ENCODE measurements at places on chromosomes 3 and 15.
A peak's percentile ranks its signal among the peaks of the same experiment; 100 is the strongest.

DNA sequence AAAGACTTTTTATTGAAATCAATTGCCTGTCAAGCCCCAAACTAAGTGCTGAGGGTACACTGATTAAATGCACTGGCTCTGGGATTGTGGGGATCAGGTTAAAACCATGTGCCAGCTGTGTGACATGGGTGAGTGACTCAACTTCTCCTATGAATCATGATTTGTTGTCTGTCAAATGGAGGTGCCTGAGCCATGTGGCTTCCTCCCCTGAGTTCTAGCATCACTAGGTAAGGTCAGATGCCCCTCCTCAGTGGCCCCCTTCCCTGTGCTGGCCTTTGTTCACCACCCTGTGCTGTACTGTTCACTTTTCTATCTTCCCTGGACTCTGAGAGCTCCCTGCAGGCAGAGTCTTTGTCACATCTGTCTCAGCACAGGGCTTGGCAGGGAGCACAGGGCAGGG lies 43.6 kb upstream of the ATP2B2 start:
- DNase-seq: no peak

GRCh38 chr3:143951351-143951971 lies 20.2 kb upstream of the DIPK2A start:
- DNase-seq: peak; percentile 6

- no peak for DNase-seq
Measured at GRCh38 chr15:56944485-56944884, 26.0 kb downstream of the TCF12 start.

DNA sequence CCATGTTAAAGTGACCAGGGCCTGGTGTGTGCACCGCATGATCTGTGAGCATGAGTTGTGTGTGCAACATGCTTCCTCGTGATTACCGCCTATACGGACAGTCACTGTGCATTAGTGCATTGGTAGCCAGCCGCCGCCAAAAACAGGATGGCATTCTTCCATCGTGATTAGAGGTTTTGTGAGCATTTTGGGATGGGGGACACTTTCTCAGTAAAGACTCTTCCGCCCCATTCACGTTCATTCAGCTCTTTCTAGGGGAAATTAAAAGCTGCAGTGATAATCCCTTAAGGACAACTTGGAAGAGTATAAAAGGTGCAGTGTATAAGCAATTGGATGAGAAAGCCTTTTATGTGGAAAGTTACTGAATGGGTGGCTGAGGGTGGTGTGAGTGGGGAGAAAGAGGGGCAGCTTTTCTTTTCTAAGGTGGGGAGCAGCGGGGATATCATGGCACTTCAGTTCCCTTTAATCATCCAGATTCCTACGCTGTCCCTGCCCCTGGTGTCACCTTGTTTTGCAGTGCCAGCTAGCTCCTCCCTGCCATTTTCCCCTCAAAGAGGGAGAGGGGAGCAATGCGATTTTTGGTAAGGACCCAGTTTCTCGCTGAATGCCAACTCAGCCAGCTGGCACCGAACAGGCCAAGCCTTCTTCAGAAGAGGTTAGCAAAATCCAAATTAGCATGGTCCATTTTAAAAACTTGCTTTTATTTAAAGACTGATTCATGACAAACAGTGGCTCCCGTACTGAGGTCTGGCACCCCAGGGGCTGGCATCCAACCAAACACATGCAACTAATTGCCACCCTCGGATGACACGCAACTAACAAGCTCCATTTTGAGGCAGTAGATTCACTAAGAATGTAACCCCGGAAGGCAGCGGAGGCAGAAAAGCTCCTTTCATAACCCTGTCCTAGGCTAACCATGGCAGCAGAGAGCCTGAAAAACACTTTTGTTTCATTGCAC lies 447.8 kb downstream of the FHIT start:
- no peak for DNase-seq

DNA sequence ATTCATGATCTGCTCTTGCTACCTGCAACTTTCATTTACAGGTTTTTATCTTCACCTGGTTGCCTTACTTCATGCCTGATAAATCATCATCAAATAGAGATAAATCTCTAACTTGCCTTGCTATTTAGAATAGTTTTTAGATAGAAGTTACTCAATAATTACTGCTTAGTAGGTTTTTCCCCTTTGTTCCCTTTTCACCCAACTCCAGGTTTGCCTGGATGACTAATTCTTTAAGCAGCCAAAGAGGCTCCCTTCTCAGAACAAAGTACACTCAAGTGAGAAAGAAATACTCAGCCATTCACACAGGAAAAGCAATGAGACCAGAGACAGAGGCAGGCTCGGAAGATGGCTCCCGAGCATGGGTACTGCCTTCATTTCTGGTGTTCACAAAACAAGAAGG lies 268.1 kb upstream of the CRBN start:
- DNase-seq: no peak

- DNase-seq: no peak
Measured at GRCh38 chr3:152219216-152219615, 49.5 kb upstream of the MBNL1 start.

DNA sequence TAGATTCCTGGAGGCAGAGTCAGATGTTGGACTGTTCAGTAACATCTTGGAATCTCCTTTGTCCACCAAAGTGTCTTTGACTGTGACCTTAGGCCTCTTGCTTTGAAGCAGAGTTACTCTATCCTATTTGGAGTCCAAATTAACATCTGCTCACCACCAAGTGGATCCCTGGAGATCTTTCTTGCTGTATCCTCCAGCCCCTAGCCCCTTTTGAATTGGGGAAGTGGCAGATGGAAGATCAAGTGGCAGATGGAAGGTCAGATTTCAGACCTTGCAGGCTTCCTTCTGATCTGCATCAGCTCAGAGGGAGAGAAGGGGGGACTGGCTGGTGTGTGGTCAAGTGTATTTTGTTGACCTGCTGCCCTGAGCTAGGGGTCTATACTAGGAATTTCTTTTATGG lies 125.0 kb upstream of the ROPN1 start:
- no peak for DNase-seq

DNA sequence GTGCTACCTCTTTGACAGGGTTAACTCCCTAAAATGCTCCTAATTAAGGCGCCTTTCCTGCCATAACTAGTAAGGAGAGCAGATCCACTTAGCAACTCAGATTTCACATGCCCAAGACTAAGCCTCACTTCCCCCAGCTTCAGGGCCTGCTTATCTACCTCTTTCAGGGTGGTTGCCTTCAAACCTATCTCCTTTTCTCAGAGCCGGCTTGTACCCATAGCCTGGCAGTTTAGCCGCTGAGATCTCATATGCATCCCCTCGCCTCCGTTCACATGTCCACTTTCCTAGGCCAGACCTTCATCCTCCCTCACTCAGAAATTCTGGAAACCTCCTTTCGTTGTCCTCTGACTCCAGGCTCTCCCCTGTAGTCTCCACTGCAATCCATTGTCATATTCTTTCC lies 1.0 kb upstream of the FSTL1 start:
- no peak for DNase-seq

DNA sequence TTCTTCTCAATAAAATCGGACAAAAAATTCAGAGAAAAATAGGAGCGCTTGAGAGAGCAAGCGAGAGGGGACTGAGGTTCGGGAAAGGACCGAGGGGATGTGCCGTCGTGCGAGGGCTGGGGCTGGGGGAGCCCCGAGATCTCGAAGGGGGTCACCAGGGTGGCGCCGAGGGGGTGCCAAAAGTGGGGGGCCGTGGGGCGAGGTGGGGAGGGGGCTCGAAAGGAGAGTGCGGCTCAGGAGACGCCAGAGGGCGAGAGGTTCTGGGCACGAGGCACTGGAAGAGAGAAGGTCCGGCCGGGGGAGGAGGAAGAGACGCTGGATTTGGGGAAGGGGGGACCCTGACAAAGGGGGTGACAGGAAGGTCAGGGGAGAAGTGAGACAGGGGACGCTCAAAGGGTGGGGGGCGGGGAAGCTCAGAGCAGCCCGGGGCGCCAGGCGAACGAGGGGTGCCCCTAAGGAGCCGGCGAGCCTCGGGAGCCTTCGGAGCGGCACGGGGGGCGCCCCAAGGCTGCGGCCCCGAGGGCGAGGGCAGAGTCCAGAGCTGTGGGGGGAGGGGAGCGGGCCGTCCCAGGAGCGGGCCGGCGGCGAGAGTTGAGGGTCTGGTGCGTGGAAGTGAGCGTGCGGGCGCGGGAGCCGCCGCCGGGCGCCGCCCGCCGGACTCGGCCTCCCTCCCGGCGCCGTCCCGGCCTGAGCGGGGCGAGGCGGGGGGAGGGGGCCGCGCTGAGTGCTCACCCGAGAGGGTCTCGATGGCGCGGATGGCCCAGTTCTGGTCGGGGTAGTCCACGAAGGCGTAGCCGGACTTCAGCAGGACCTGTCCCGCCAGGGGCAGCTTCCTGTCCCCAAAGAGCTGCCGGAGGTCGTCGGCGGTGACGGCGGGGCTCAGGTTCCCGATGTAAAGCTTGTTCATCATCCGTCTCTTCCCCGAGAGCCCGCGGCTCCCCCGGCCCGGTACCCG lies 514 bp downstream of the IGF2BP2 start:
- no peak for DNase-seq

DNA sequence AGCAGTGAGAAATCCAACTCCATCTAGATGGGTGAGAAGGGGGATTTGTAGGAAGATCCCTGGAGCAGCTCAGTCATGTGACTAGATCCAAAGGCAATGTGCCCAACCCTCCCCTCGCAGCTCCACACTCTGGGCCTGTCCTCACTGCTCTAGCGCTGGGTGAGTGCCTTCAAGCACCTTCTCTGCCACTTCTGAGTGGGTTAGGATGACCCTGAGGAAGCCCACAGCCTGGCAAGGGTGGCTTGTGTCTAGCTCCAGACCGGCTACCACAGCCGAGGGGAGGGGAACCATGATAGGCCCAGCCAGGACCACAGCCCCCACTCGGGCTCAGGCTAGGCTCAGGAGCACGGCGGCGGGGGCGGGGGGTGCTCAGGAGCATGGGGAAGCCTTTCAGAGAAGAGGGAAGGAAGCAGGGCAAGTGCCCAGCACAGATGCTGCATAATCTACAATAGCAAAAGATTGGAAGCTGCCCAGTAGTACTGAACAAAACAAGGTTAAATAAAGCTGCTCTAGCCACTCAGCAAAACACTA lies 1.7 kb downstream of the SPATA12 start:
- no peak for DNase-seq

DNA sequence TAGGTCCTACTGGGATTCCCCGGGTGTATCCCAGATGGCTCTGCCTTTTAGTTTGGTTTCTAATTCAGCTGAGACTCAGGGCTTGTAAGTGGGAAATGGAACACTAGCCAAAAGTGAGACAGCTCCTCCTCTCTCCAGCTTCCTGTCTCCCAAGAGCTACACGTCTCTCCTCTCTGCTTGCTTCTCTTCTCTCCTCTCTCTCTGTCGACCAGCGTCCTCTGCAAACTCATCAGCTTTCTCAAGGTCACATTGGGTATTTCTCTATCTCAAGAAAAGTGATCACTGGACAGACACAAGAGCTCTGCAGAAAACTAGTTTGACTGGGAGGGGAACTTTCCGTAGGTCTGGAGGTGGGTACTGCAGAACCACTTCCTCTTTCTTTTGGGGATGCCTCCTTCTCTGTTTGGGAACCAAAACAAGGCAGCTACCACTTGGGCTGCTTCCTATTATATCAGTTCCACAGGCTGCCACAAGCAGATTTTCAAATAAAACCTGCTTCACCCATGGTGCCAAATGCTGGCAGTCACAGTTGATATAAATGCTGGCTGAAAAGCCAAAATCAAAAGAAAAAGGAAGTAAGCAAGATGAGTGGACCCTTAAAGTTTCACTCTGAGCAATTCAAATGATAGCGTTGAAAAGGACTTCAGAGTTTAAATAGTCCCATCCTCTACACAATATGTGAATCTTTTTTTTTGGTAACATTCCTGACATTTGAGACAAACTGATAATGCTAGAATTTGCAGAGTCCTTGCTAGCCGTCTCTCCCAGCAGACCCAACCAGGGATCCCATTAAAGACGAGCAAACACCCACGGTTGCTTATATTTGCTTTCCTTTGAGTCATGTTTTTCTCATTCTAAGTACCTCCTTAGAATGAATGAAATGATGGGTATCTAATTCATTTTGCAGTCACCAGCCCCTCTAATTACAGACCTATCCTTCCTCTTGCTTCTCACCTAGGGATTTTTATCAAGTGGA lies 7.2 kb upstream of the DYNC1LI1 start:
- DNase-seq: no peak

DNA sequence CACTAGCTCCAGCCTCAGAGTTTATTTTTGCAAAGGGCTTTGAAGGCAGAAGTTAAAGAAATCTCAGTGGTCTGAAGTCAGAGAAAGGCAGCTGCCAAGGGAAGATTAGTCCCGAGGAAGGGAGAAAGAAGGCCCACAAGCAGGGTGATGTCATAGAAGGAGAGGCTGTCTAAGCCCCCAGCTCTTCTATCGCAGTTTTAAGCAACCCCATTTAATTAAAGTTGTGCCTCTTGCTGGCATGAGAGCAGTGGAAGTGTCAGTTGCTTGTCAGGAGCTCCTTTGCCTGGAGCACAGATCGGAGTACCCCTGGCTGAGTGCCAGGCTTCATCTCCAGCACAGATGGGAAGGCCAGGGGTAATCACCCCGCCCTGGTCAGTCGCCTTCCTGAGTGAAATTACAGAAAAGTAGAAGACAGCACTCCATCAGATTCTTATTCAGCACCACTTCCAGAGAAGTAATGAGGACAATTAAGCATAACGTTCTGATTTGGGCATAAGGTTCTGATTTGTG lies 530.7 kb downstream of the EPHB1 start:
- no peak for DNase-seq

GRCh38 chr15:69648775-69649735 lies 196.4 kb downstream of the RPLP1 start:
- no peak for DNase-seq

DNA sequence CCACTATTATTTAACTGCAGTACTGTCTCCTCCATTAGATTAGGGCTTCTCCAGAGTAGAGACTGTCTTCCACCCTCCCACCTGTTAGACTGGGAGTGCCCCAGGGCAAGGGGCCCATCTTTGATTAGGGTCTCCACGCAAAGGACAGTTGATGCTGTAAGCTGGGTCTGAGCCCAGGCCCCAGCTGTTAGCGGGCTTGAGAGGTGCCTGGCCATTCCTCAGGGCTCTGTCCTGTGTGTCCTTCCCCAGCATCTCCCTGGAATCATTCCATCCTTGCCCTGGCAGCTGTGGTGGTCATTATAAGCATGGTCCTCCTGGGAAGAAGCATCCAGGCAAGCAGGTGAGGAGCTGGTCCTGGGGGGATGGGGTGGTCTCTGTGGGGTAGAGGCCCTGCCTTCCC lies 6.1 kb downstream of the SLC51B start:
- no peak for DNase-seq

GRCh38 chr3:16118396-16118795 lies 56.1 kb upstream of the GALNT15 start:
- no peak for DNase-seq

- DNase-seq: no peak
Measured at GRCh38 chr15:26598704-26599103, 174.2 kb downstream of the GABRB3 start.

GRCh38 chr3:10757021-10757820 lies 58.8 kb upstream of the SLC6A11 start:
- DNase-seq: no peak

GRCh38 chr15:95929232-95929846 lies 401.2 kb upstream of the NR2F2 start:
- DNase-seq: no peak

- no peak for DNase-seq
Measured at GRCh38 chr15:94366781-94367180, 135.4 kb downstream of the MCTP2 start.

GRCh38 chr3:2525968-2526367 lies 427.3 kb downstream of the CNTN4 start:
- no peak for DNase-seq

GRCh38 chr3:195774917-195775316 lies 36.8 kb downstream of the MUC4 start:
- no peak for DNase-seq

GRCh38 chr15:48962662-48963523 lies 826 bp downstream of the SHC4 start:
- DNase-seq: no peak

GRCh38 chr15:68644083-68644904 lies 65.5 kb downstream of the CORO2B start:
- no peak for DNase-seq

- DNase-seq: no peak
Measured at GRCh38 chr15:49946681-49947080, 172.4 kb downstream of the ATP8B4 start.
